ENCODE measurements at places on chromosomes 11 and 22.
A peak's percentile ranks its signal among the peaks of the same experiment; 100 is the strongest.

DNA sequence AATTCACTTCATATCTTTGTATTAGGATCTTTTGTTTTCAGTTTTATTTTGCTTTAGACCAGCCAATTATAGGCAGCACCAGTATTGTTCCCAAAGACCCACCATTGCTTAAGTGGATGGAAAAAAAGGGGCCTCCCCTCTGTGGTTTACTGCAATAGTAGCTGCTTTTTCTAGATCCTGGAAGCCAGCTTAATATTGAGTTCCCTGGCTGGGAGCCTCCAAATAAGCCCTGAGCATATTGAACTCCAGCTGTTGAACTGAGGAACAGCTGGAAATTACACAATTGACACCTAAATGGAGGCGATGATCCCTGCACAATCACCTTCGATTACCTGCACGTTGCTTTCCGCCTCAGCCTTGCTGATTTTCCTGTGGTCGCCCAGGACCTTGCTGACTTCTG, 576.0 kb downstream of the SOX6 start:
- no peak for DNase-seq

- peak; percentile 76 for DNase-seq
Observed at GRCh38 chr22:29520851-29521250, 32.7 kb downstream of the THOC5 start.

GRCh38 chr11:69915151-69915500, 95.9 kb upstream of the FGF3 start:
- no peak for DNase-seq

GRCh38 chr11:69116671-69117070, 39.1 kb upstream of the SMIM38 start:
- no peak for DNase-seq

- DNase-seq: no peak
Observed at GRCh38 chr11:96113193-96113681, 189.3 kb upstream of the MTMR2 start.

GRCh38 chr11:117771197-117771596, 25.8 kb downstream of the DSCAML1 start:
- no peak for DNase-seq

DNA sequence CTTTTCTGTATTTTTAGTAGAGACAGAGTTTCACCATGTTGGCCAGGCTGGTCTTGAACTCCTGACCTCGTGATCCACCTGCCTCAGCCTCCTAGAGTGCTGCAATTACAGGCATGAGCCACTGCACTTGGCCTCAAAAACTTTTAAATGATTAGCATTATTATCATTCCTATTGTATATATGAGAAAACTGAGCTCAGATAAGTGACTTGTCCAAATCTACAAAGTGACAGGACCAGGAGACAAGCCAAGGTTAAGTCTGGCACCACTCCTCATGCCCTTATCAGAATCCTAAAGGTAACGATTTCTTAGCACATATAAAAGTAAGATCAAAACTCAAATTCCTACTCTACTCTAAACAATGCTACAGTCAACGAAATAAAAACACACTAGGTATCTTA, 32.2 kb upstream of the CHRNA10 start:
- DNase-seq: no peak

DNA sequence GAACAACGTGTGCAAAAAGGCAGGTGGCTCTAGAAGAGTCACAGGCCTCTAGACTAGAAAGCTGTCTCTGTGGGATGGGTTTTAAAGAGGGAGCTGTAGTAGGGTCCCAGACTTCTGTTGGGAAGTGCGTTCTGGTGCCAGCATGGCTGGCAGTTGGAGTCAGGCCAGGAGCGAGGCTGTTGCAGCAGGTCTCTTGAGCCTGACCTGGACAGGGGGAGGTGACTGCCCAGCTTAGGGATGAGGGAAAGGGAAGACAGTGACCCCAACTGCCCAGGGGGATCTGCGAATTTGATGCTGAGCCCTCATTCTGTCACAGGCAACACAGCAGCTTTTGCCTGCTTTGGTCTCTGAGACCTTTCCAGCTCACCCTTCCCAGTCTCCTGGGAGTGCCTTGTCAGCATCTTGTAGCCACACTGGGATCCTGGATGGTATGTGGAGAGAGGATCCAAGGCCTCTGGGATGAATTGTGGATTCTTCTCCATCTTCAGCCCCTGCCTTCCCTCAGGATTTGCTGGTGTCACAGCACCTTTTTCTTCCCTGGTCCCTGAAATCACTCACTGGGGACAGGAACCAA, 3.4 kb downstream of the TSKU start:
- no peak for DNase-seq

DNA sequence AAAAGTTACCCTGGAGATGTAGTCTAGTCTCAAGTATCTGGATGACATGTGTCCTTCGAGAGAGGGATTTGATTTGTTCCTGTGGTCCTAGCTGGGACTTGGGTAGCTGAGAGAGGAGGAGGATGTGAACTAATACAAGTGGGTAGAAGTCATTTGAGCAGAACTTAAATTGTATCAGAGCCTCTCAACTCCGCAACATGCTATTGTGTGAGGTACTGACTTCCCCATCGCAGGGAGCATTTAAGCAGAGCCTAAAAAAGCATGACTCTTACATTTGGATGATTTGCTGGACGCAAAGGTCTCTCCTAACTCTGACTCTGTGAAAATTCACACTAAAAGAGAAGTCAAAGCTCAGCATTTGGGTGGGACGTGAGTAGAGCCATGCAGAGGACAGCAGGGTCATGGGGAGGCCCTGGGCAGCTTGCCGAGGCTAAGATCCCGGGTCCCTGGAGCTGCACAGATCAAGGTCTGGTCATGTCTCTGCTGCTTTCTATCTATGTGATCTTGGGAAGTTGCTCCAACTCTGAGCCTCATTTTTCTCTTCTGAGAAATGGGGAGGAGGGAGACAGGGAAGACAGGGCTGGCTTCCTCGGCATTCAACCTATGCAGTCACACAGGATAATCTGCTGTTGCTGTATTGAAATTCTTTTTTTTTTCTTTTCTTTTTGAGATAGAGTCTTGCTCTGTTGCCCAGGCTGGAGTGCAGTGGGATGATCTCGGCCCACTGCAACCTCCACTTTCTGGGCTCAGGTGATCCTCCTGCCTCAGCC, 44.9 kb downstream of the CD82 start:
- no peak for DNase-seq

- no peak for DNase-seq
Observed at GRCh38 chr22:45775062-45775461, 103.4 kb downstream of the ATXN10 start.

DNA sequence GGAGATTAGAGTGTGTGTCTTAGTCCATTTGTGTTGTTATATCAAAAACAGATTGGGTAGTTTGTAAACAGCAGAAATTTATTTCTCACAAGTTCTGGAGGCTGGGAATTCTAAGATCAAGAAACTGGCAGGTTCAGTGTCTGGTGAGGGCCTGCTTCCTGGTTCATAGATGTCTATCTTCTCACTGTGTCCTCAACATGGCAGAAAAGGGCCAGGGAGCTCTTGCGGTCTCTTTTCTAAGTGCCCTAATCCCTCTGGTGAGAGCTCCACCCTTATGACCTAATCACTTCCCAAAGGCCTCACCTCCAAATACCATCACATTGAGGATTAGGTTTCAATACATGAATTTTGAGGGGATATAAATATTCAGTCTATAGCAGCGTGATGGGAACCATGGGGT, 25.5 kb upstream of the AMOTL1 start:
- DNase-seq: no peak

- no peak for DNase-seq
Observed at GRCh38 chr11:16604794-16605388, 133.6 kb upstream of the C11orf58 start.

- DNase-seq: no peak
Observed at GRCh38 chr22:46419754-46420571, 84.4 kb downstream of the TRMU start.

GRCh38 chr22:23061471-23062280, 8.6 kb upstream of the GNAZ start:
- DNase-seq: no peak

DNA sequence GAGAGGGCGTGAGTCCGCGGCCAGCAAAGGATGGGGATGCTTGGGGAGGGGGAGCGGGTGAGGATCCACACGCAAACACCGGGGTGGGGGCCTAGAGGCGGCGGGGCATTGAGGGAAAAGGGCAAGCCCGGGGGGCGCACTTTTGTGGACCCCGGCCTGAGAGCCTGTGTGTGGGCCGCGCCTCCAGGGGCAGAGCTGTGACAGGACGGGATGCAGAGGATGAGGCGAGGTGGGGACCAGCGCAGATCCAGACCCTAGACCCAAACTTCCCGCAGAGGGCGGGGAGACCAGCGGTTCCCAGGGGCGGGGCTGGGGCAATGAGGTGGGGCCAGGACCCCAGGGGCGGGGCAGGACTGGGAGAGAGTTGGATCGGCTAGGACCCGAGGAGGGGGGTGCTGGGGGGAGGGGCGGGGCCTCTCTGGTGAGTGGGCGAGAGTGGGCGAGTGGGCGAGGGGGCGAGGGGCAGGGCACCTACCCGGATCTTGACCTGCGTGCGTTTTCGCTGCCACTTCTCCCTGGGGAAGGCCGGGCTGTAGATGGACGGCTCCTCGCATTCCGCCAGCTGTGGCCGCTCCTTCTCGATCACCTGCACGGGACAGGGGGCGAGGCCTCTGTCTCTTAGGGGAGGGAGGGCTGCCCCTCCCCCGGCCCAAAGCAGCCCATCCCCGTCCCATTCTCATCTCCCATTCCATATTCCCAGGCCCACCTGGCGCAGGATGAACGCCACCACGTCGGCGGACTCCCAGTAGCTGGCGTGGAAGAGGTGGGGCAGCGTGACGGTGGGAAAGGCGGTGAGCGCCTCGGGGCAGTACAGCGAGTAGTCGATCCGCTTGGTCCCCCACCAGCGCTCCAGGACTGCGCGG, 10.6 kb downstream of the PITPNM1 start:
- DNase-seq: no peak

DNA sequence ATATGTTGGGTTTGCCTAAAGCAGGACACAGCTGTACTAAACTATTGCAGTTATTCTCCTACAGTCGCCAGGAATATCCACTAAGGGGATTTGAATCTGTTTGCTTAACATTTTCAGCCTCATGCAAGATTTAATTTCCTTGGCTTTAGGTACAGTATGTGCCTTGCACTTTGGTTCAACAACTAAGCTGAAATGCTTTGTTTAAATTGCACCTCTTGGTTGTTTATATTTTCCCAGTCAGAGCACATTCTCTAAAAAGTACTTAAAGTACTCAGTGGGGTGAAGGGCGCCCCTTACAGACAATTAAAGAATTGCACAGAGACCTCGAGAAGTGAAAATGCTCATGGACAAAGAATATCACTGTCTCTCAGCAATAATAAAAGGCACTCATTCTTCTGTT, 107.8 kb upstream of the MTNR1B start:
- no peak for DNase-seq

GRCh38 chr11:68825571-68825970, 16.1 kb downstream of the CPT1A start:
- no peak for DNase-seq

GRCh38 chr22:20094197-20094807, 14.3 kb downstream of the DGCR8 start:
- DNase-seq: no peak

DNA sequence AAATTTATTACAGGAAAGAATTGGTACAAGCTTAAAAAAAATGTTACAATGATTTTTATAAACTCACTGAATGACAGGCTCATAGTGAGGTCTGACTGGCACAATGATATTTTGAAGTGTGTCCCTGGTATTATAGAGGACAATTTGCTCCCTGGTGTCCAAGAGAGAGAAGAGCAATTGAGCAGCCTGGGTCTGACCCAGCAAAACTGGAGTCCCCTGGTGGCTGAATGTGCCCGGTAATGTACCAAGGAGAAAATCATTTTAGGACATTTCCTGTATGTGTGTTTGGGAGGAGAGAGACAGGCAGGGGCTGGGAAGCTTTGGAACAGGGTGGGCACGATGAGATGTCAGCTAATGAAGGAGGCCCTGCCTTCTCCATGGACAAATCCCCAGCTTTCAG, 125.3 kb downstream of the APOL5 start:
- no peak for DNase-seq

- no peak for DNase-seq
Observed at GRCh38 chr11:41498726-41499125, 39.3 kb upstream of the LRRC4C start.

DNA sequence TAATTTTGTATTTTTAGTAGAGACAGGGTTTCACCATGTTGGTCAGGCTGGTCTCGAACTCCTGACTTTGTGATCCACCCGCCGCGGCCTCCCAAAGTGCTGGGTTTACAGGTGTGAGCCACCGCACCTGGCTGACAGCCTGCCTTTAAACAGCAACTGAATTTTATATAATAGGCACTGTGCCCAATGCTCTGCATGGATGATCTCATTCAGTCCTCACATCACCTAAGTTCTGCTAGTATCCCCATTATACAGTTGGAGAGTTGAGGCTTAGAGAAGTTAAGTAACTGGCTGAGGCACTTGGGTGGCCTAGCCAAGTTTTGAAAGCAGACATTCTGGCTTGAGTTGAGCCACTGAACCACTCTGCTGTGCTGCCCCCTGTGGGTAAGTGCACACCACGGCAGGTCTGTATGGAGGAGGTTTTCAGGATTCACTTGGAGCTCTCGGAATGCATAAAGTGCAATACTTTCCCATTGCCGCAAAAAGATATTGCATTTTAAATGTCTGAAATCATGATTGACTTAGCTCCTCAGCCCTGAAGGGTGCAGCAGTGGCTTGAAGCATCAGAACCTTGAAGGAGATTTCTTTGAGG, 112.4 kb downstream of the LDLRAD3 start:
- no peak for DNase-seq

DNA sequence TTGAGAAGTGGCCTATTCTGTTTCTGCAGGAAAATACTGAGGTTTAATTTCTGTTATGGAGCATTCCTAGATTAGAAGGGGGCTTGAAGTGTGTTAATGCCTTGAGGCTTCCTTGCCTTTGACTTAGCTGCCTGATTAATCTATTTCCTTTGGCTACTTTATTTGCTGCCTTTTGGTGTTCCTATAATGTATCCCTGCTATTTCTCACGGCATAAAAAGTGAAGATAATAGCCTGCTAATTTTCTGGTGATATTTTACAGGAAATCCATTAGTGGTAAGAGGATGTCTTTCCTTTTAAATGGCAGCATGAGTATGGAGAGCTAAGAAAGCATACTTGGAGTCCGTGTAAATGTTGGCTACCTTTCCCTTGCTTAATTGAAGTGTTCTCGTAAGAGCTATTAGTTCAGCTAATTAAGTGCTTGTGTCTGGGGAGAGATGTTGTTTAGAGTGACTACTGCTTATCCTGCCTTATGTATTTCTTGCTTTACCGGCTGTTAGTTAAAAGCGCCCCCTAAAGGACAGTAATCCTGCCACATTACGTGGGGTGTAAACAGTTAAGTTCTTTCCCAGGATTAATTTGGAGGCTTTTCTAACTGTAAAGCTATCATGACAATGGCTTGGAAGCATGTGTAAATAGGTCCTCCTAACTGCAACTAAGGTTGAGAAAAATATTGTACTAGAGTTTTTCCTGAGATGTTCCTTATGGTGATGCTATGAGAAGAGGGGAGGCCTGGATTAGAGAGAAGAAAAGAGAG, 45.6 kb downstream of the ZNF280B start:
- DNase-seq: no peak

DNA sequence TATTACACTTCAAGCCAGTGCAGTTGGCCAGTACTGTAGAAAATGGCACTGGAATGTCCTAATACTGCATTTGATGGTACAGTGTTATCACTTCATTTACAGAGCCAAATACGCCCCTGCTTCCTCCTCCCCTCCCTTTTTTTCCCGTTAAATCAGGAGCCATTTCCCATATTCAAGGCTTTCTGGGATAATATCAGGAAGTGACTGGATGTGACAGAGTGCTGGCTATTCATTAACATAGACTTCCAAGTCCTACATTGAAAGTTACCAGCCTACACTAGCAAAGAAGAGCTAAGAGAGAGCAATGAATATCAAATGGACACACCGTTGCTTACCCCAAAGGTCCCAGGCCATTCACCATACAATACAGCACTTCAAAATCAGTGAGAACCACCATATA, 32.1 kb upstream of the ABCC8 start:
- no peak for DNase-seq
